ENCODE measurements at places on chromosomes 4 and X. TPM values are rescaled to one million over a fixed set of nuclear protein-coding genes. Genes with fewer than 3 reads are reported as not detected.

AGTR2 gene
- 0.13 TPM for total RNA-seq

DNA sequence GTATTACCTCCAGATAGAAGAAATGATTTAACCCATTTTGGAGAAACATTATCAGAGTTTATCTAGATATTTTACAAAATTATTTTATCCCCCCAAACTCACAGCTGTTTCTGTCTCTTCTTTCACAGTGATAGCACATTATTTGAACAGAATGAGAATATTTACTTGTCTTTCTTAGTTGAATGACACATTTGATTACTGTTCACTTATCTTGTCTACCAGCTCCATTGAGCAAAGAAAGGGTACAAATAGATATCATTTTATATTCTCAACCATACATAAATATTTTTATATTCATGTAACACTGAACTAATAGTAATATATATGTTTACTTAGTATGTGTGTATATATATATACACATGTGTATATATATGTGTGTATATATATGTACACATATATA, 364.2 kb downstream of the GALNTL6 start:
- DNase-seq = no peak

DNA sequence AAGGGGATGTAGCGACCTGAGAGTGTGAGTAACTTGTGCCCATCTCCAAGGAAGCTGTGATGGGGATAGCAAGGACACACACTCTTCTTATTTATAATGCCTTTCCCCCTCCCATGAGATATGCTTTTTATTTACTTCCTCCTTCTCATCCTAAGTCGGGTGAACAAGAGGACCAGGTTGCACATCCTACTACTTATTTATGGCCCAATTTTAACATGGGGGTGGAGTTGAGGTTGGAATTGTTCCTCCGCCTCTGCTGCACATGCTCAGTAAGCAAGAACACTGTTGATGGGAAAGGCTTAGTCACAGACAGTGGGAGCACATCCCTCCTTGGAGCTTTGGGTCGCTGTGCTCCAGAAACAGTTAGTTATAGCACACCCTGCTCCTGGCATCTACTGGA, 15.2 kb upstream of the TLR8 start:
- no peak for DNase-seq

DNA sequence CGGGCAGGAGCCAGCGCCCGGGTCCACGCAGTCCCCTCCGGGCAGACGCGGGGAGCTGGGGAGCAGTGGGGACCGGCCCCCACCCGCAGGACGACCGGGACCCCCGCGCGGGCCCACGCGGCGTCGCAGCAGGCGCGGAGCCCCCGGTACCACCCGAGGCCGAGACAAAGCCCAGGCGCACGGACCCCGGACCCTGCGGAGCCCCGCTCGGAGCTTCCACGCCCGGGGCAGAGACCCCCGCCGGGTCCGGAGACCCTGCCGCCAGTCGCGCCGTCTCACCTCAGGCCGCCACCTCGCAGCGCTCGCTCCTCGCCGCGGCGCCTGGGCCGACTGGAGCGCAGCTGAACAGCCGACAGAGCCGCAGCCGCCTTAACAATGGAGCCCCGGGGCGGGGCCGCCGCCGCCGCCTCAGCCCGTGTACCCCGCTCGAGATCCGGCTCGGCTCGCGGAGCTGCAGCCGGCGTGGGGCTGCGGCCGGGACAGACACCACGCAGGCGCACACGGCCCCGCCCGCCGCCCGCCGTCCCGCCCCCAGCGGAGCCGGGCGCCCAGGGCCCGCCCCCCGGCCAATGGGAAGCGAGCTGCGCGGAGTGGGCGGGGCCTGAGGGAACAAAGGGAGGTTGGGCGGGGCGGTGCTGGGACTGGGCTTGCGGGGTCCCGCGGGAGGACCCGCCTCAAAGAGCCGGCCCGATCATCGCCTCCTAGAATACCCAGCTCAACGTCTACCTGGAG, at the start of gene AFAP1:
TSS of gene AFAP1 (minus strand) at position 485 of the 732 bp plus-strand sequence. CDS start 67,783 bp downstream, outside the sequence.
- DNase-seq = peak; percentile 94

RASSF6 gene
- not detected for total RNA-seq

DNA sequence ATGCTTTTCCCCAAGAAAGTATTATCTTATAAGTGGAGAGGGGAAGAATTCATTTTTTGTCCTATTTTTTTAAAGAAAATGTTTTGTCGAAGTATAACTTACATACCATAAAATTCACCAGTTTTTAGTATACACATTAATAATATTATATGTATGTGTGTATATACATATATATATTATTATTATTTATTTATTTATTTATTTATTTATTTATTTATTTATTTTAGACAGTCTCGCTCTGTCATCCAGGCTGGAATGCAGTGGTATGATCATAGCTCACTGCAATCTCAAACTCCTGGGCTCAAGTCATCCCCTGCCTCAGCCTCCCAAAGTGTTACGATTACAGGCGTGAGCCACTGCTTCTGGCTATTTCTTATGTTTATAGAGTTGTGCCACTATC, 334.1 kb downstream of the ZNF674 start:
- DNase-seq = no peak

DNA sequence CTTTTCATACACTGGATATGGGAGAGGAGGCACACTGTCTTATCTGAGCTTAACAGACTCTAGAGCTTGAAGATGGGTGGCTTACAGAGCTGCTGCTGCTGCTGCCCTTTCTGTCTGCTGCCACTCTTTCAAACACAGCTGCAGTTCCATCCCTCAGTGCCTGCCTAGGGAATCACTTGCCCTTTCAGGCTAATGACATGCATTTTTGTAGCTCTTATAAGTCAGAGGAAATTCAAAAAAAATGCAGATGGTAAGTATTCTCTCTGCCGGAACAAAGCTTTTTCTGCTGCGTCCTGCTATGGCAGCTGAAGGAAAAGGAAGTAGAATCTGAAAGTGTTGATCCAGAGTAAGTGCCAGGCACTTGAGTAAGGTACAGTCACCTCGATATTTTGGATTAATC, 460.4 kb upstream of the DIAPH2 start:
- no peak for DNase-seq

GRCh38 chr4:152723236-152723635, 43.4 kb upstream of the TMEM154 start:
- no peak for DNase-seq

ANK2 gene
- 47.2 TPM for total RNA-seq

SATL1 gene
- 0.15 TPM for total RNA-seq

GRCh38 chr4:165222651-165222994, 15.3 kb downstream of the KLHL2 start:
- no peak for DNase-seq

- no peak for DNase-seq
Measured at GRCh38 chr4:20266215-20267082, 14.7 kb downstream of the SLIT2 start.

SMIM10L2A gene
- total RNA-seq = 23.6 TPM

CLDN2 gene
- total RNA-seq = not detected

DNA sequence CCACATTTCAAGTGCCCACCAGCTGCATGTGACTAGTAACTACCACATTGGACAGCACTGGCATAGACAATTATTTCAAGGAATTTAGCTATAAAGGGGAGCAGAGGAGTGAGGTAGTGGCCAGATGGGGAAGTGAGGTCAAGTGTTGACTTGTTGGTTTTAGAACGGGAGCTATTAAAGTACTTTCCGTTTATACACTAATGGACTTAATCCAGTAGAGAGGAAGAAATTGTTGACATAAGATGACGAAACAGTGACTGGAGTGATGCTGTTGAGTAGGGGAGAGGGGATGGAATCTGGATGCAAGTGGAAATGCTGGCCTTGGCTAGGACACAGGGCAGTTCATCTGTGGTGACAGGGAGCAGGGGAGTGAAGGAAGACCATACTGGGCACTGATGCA, 154.4 kb downstream of the AMMECR1 start:
- no peak for DNase-seq

- DNase-seq = no peak
Measured at GRCh38 chrX:155068165-155068564, 2.8 kb downstream of the CMC4 start.

LONRF3 gene
- total RNA-seq = 12.4 TPM

RHOXF2 gene
- total RNA-seq = not detected

DNA sequence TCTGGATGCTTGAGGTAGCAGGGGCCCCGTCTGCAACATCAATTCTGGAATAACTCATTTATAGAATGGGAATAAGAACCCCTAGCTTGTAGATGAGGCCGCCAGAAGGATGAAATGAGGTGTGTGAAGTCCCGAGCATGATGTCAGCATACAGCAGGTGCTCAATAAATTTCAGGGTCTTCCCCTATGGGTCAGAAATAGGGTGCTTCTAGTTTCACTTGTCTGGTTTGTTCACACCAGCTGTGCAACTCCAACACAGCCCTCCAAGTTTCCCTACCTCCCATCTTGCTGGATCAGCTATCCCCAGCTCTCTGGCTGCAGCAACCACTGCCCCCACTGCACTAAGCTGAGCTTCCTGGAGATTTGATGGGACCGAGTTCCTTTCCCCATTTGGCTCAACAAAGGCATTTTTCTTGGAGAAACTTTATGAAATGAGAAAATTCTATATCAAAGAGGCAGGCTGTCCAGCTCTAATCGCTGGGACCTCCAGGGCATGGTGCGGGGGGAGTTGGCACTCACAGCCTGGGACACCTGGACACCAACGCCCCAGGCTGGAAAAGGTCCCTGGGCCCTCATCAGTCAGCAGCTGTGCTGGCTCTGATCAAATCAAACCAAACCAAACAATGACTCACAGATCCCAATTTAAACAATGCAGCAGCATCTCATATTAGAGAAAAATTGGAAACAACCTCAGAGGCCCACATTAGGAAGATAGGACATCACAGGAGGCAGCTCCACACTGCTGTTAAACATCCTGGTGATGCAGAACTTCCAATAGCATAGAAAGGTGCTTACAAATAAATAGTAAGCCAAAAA, 13.3 kb downstream of the SLC2A9 start:
- DNase-seq = no peak

DNA sequence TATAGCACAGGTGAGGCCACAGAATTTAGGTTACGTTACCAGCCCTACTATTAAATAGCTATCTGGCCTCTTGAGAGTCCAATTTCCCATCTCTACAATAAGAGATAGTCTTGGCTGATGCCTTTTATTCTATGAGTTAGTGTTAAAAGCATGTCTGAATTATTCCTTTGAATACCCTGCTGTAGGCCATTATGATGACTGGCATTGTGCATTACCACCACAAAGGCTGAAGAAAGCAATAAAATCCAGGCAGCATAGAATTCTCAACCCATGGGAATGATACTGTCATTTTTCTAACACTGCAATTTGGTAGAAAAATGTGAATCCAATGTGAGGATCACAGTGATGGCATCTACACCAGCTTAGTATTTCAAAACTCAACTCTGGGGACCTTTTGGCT, 51.4 kb downstream of the OTC start:
- no peak for DNase-seq

DNA sequence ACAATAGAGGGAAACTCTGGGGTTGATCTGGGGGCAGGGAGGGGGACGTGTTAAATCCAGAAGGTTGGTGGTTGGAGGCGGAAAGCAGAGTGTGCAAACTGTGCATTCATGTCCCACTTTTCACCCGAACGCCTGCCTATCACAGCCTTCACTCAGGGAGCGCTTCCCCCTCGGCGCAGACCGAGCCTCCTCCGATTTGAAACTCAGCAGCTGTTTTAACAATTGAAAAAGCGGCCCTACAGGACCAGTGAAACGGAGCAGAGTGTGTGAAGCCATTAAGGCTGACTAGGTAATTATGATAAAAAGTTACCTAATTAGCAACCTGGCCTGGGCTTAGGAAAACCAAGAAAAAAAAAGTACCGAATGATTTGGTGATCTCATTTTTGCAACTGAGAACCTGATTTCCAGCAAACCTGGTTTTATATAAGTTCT, 685 bp upstream of the NDNF start:
- DNase-seq = peak; percentile 37

DNA sequence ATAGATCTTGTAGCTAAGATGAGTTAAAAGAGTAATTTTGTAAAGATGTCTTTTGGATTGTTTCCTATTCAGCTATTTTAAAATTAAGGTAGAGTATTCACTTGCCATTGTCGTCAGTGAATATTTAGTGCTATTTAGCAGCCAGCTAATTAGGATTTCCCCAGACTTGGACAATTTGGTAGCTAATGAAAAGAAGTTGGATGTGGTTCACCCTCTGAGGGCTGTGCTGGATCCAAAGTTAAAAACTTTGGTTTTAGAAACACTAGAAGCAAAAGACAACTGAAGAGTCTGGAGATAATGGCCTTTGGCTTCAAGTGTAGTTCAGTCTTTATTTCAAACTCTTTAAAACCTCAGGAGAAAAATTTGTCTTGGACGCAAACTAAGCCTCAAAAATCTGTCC, 41.3 kb downstream of the ATG4A start:
- DNase-seq = no peak

DNA sequence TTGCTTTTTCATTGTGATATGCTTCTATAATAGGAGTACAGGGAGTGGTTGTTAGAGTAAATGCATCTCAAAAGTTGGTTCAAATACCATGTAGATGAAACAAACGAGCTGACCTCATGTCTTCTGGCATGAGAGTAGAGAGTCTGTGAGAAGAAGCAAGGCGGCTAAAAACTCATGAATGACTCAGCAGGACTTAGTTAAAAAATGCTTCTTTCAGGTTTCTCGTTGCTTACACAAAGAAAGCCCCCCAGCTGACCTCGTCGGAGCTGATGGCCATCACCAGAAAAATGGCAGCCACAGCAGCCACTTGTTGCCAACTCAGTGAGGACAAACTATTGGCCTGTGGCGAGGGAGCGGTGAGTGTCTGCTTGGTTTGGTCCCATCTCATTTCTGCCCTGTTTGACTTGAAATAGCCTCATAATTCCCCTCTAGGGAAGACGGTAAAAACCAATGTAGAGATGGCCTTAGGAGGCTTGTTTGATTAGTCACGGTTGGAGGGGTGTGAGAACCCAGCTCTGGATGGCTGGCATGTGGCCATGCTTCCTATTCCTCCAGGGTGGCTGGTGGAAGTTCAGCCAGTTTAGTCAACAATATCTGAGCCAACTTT, 14.5 kb downstream of the AFP start:
- no peak for DNase-seq

NLGN3 gene
- total RNA-seq = 1.7 TPM

H2BW2 gene
- total RNA-seq = not detected

DNA sequence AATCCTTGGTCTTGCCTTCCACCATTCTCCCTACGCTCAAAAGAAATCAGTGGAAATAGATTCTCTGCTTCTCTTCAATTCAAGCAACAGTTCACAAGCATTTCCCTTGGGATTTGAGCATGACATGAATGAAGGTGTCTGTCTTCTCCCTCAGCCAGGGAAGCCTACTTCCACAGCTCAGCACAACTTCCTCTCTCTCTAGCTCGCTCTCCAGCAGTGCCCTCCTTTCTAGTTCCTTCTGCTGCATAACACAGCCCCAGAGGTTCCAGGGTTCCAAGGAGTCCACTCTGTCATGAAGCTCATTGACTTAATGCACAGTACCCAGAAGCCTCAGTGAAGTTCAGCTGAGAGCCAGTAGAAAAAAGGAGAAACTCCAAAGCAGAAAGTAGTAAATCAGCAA, 81.3 kb downstream of the PLS3 start:
- DNase-seq = peak; percentile 3

OPRPN gene
- not detected for total RNA-seq

DNA sequence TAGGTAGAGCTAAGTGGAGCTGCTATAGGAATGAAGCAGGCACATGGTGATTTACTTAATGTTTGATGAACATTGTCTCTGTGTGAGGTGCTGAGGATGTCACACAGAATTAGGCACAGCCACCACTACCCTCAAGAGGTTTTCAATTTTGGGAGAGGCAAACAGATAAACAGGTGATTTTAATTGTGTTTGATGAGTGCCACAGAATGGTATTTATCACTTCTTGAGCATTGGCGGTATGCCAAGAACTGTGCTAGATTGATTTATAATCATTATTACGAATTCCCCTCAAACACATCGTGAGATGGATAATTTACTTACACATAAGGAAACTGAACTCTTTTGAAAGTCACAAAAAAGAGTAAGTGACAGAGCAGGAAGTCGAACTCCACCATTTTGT, 74.8 kb downstream of the FREM3 start:
- no peak for DNase-seq

Measured in endothelial cell (in vitro differentiated cells).